ENCODE measurements at places on chromosomes 16 and 17.

- DNase-seq = no peak
Measured at GRCh38 chr17:15954222-15954621, 9.3 kb downstream of the ADORA2B start.

DNA sequence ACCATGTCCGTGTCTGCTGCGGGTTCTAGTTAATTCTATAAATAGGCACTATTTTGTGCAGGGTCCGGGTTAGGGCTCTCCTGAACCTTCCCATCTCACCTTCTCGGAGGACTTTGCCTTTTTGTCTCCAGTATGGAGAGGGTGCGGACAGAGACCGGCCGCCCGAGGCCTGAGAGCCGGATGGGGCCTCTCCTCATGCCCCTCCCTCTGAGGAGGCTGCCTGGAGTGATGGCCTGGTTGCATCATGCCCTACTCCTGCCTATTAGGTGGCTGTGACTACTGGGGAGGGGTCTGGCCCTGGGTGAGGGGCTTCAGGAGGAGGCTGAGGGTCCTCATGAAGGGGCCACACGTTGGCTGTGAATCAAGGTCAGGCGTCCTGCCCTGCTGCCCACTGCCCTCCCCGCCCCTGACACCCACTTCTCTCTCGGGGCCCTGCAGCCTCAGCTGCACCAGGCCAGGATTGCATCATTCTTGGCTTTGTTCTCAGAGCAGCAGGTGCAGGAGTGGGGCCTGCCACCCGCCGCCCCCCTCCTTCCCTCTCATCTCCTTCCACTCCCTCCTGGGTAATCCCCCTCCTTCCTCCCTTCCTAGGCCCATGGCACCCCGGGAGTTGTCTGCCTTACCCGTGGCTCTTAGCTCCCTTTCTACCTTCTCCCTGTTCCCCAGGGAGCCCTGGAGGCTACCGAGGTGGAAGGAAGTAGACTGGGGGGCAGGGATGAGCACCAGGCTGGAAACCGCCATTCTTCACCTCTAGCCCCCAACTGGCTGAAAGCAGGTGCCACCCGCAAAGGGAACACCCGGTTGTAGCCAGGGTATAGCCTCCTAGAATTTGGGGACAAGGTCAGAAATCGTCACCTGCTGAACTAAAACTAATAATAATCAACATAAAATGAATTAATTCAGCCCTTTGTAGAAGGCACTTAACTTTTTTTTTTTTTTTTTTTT lies 12.7 kb upstream of the ARHGAP23 start:
- no peak for DNase-seq

- no peak for DNase-seq
Measured at GRCh38 chr16:55572439-55572838, 6.0 kb downstream of the CAPNS2 start.

- DNase-seq = no peak
Measured at GRCh38 chr17:72806011-72806410, 286.5 kb downstream of the SLC39A11 start.

- no peak for DNase-seq
Measured at GRCh38 chr16:28091656-28092055, 28.1 kb upstream of the GSG1L start.

DNA sequence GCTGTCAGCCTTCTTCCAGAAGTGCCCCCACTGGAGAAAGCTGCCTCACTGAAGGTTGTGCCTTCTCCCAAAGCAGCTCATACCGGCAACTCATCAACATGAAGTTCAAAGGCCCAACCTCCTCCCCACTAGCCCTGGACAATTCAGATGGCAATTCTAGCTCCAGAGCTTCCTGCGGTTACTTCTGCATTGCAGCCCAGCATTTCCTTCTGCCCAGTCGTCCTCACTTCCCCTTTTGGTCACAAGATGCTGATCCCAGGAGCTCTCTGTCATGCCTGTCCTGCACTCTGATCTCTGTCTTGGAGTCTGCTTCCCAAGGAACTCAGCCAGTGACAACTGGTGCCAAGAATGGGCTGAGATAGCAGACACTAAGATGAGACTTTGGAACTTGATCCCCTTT lies 178.2 kb upstream of the SOX9 start:
- DNase-seq = no peak

DNA sequence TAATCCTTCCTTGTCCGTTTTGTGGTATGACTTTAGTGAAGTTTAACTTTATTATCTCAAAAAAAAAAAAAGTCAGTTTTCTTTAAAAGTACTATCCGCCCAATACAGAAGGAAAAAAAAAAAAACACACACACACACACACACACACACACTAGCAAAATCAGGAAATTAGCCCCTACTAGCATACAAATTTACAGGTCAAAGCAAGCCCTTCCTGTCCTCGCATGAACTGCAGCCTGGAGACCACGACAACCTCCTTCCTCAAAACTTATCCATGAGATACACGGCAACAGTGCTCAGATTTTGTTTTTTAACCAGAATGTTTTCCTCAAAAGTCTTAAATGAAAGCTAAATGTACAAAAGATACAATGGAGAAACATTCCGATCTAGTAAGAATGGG lies 16.2 kb downstream of the NCOR1 start:
- DNase-seq = no peak

- DNase-seq = no peak
Measured at GRCh38 chr17:43745541-43745940, 13.1 kb downstream of the SOST start.

- no peak for DNase-seq
Measured at GRCh38 chr16:89504091-89504490, 4.1 kb upstream of the SPG7 start.

DNA sequence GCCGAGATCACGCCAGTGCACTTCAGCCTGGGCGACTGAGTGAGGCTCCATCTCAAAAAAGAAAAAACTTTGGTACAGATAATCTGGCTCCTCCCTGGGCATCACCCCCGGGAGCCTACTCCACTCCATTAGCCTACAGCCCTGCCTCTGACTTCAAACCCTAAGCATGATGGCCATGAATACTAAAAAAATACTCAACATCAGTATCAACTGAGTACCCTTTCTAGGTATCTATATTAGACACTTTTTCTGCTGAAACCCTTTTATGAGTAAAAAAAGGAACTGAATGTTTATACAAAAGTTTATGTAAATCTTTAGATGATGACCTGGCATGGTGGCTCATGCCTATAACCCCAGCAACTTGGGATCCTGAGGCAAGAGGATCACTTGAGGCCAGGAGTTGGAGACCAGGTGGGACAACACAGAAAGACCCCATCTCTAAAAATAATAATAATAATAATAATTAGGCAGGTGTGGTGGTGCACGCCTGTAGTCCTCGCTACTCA lies 6.9 kb downstream of the RDM1 start:
- no peak for DNase-seq

GRCh38 chr17:65182233-65182632 lies 45.1 kb downstream of the RGS9 start:
- no peak for DNase-seq

GRCh38 chr16:65388592-65388991 lies 266.7 kb upstream of the CDH11 start:
- no peak for DNase-seq

- DNase-seq = no peak
Measured at GRCh38 chr16:56741399-56741798, 11.5 kb downstream of the NUP93 start.

- DNase-seq = no peak
Measured at GRCh38 chr16:90033387-90033786, 14.1 kb upstream of the DBNDD1 start.

DNA sequence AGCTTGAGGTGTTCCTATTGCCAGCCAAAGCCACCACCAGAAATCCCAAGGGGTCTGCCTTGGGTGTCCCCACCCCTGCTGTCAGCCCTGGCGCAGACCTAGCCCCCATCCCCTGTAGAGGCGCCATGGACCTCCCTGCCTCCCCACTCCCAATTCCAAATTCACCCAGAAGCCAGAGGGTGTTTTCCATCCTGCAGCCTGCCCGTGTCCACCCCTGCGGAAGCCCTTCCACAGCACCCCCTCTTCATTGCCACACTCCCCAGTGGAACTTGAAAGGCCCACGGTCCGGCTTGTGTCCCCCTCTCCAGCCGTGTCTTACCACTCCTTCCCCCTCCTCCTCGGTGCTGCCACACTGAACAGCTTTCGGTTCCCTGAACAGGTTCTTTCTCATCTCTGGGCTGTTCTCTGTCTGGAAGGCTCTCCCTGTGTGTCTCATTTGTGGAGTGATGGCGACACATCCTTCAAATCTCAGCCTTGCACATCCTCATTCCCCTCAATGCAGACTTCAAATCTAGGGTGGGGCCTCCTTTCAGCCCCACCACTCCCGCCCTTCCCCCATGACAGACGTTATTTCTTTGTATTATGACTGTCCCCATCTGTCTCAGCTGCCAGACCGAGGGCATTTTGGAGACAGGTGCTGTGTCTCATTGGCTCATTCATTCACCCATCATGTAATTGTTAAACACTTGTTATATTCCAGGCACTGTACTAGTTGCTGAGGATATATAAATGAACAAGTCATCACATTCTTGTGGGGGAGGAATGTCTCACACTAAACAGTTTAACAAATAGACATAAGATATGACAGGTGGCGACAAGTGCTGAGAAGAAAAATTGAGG lies 36.3 kb downstream of the ADGRG5 start:
- DNase-seq = no peak

DNA sequence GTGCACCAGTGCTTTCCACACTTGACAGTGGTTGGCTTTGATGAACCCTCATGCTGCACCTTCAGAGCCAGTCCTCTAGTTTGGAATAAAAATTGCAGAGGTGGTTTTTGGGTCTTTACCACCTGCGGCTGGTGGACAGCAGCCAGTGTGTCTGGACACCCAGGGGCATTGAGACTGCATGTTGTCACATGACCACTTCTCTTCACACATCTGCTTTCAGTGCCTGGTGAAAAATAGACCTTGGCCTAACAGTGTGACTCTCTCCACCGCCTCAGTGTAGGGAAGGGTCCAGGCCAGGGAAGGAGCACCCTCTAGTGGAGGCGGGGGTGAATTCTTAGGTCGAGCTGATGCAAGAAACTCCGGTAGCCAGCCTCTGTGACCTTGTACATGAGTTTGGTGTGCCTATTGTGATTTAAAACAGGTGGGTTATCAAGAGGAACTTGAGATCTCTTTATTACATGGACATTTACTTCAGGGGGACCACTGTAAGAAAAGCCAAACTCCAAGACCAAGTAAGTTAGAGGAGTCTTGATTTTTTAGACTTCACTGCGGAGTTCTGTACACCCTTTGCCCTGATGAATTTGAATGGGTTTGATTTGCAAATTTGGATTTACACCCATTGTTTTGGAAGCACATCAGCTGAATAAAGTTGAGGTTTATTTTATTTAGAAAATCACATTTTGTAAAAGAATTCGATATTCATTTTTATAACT lies 17.9 kb downstream of the GOSR2 start:
- DNase-seq = peak; percentile 77

- no peak for DNase-seq
Measured at GRCh38 chr16:10578474-10579316, 1.7 kb downstream of the EMP2 start.

- DNase-seq = no peak
Measured at GRCh38 chr17:67137026-67137370, 92.6 kb downstream of the CACNG1 start.

GRCh38 chr17:48374650-48375230 lies 55.3 kb downstream of the SKAP1 start:
- DNase-seq = no peak

- DNase-seq = no peak
Measured at GRCh38 chr17:62876673-62877405, 68.7 kb upstream of the MARCHF10 start.

DNA sequence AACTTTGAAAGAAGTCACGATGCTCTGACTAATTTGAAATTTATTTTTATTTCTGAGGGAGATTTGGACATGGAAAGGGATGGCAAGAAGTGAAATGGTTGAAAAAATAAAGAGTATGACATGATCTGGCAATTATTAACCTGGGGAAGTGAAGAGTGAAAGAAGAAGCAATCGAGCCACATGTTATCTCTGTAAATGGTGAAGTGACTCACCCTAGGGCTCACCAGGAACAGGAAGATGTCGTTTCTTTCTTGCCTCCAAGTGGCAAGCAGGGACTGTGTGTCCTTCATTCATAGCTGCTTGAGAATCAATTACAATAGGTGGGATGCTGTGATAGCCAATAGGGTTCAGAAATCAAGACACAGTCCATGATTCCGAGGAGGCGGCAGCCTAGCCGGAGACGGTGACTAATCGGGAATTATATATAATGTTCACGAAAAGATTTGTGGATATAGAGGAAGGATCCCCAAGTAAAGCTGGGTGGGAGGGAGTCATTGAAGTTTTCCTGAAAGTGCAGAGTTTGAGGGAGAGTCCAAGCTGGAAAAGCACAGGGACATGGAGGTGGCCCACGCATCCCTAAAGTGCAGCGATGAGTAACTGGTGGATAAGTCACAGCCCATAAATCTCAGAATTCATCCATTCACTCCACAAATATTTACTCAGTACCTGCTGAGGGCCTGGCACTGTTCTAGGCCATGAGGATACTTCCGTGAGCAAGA lies 18.2 kb upstream of the KRT20 start:
- DNase-seq = no peak

All from sciatic nerve (tissue), 2 donors.